ENCODE measurements at places on chromosomes 3 and 15. TPM values are rescaled to one million over a fixed set of nuclear protein-coding genes. Genes with fewer than 3 reads are reported as not detected.

CLDN16 gene
- total RNA-seq: 0.34 TPM

ALDH1A3 gene
- total RNA-seq: 51.2 TPM

PGBD4 gene
- total RNA-seq: 1.3 TPM

C3orf33 gene
- total RNA-seq: 2.0 TPM

CYP8B1 gene
- total RNA-seq: not detected

SCAANT1 gene
- total RNA-seq: not detected

DUOX1 gene
- not detected for total RNA-seq

CYFIP1 gene
- 53.9 TPM for total RNA-seq

RYR3 gene
- total RNA-seq: not detected

CAMK1 gene
- 34.7 TPM for total RNA-seq

PRSS50 gene
- total RNA-seq: not detected

KLHL18 gene
- total RNA-seq: 31.1 TPM

CCDC80 gene
- 8.5 TPM for total RNA-seq

DPPA2 gene
- not detected for total RNA-seq

GMNC gene
- total RNA-seq: not detected

HACD3 gene
- 93.1 TPM for total RNA-seq

SLC28A2 gene
- not detected for total RNA-seq

Data from dermis blood vessel endothelial cell (primary cell).